ENCODE measurements at places on chromosomes 16 and 17.

- no peak for DNase-seq
These were observed 37.4 kb downstream of the SOCS1 start for GRCh38 chr16:11218604-11218962.

DNA sequence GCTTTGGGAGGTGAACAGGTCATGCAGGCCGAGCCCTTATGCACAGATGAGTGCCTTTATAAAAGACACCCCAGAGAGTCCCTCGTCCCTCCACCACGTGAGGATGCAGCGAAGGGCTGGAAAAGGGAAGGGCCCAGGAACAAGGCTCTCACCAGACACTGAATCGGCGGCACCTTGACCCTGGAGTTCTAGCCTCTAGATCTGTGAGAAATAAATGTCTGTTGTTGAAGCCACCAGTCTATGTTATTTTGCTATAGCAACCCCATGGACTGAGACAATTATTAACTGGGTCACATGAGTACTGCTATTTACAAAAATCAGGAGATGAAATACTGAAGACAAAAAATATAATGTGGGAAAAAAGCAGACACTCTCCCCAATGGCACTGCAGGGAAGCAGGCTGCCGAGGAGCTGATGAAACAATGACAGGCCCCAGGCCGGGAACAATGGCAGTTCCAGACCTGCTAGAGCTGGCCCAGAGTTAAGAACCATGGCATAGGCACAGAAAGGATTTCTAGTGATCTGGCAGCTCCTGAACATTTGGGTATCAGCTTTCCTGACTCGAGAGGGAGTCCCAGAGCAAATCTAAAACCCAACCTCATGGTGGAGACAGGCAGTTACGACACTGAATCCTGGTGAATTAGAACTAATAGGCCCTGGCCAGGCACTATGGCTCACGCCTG lies 17.8 kb upstream of the GGA2 start:
- no peak for DNase-seq

GRCh38 chr17:55224746-55225145 lies 40.0 kb upstream of the HLF start:
- DNase-seq: no peak

GRCh38 chr16:30060836-30061554 lies 4.6 kb upstream of the ALDOA start:
- no peak for DNase-seq

GRCh38 chr17:33486135-33486885 lies 193.2 kb upstream of the ASIC2 start:
- no peak for DNase-seq

DNA sequence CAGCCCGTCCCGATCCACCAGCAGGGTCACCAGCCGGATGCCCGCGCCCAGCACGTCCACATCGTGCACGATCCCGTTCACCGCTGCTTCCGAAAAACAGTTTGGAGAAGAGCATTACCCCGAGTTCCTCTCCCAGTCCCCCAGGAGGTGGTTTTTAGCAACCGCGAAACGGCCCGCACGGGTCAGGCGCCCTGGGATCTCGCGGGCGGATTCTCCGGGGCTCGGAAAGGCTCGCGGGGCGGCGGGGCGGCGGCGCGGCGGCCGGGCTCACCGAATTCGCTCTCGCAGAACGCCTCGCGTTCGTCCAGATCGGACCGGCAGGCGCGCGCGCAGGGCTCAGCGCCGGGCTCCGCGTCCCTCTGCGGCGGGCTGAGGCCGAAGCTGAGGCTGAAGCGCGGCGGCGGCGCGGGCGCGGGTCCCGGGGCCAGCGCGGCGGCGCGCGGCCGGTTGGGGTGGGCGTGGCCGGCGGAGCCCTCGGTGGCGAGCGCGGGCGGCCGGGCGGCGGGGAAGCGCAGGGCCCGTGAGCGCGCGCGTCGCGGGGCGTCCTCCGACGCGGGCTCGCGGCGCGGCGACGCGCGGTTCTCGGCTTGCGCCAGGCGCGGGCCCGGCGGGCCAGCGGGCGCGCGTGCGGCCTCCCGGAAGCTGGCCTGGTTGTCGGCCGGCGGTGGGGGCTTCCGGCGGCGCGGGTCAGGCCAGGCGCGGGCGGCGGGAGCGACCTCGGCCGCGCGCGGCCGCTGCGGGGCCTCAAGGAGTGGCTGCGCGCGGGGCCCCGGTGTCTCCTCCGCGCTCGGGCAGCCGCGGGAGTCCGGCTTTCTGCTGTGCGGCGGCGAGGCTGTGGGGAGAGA lies 2.9 kb downstream of the C17orf58 start:
- DNase-seq: peak; percentile 57

DNA sequence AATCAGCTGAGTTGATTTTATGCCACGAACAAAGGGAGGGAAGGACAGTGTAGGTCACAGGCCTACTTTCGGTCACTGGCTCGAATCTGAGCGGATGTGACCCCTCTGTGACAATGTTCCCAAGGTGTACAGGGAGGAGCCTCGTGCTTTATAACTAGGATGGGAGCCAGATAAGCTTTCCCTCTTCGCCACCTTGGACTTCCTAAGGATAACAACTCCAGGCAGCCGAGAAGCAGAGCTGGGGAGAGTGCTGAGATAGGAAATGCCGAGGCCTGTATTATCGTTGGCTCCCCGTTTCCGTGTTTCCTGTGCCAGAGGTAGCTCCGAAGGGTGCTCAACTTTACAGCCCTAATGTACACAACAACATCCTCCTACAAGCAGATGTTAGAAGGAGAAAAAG lies 217.8 kb upstream of the IRX3 start:
- DNase-seq: no peak
